T-helper 17 cell (primary cell): ENCODE measurements at places on chromosomes 7 and 10. TPM values are rescaled to one million over a fixed set of nuclear protein-coding genes. Genes with fewer than 3 reads are reported as not detected.

GRCh38 chr10:78952030-78952429, 116.7 kb upstream of the ZMIZ1 start:
- H3K27ac ChIP-seq: no peak overlapping the region
- peak overlapping the region; percentile 26 for H3K4me3 ChIP-seq
- no peak for DNase-seq
- peaks cover 2% of the 10 kb centered on the region for H3K4me1 ChIP-seq
- H3K36me3 ChIP-seq: no peaks in the 10 kb centered on the region

DNA sequence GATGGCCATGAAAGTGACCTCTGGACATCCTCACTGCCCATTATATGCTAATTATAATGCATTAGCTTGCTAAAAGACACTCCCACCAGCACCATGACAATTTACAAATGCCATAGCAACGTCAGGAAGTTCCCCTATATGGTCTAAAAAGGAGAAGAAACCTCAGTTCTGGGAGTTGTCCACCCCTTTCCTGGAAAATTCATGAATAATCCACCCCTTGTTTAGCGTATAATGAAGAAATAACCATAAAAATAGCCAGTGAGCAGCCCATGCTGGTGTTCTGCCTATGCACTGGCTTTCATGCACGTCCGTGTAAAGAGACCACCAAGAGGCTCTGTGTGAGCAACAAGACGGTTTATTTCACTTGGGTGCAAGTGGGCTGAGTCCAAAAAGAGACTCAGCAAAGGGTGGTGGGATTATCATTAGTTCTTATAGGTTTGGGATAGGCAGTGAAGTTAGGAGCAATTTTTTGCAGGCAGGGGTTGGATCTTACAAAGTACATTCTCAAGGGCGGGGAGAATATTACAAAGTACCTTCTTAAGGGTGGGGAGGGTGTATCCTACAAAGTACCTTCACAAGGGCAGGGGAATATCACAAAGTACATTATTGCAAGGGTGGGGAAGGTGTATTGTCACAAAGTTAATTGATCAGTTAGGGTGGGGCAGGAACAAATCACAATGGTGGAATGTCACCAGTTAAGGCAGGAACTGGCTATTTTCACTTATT, 45.6 kb downstream of the LBX1 start:
- H3K27ac ChIP-seq: no peak overlapping the region
- no peak for DNase-seq
- peaks cover 21% of the 10 kb centered on the region for H3K27me3 ChIP-seq

- no peaks in the 10 kb centered on the region for H3K27me3 ChIP-seq
- peak overlapping the region; percentile 99 for H3K27ac ChIP-seq
- DNase-seq: peak; percentile 51
- H3K36me3 ChIP-seq: no peaks in the 10 kb centered on the region
- peaks cover 31% of the 10 kb centered on the region for H3K4me1 ChIP-seq
Observed at GRCh38 chr10:17003151-17003550, 126.5 kb downstream of the CUBN start.

- no peak for DNase-seq
- H3K27me3 ChIP-seq: no peaks in the 10 kb centered on the region
- no peak overlapping the region for H3K4me3 ChIP-seq
- no peak overlapping the region for H3K27ac ChIP-seq
- H3K36me3 ChIP-seq: no peaks in the 10 kb centered on the region
Observed at GRCh38 chr7:75696263-75697037, 42.3 kb downstream of the HIP1 start.

DNA sequence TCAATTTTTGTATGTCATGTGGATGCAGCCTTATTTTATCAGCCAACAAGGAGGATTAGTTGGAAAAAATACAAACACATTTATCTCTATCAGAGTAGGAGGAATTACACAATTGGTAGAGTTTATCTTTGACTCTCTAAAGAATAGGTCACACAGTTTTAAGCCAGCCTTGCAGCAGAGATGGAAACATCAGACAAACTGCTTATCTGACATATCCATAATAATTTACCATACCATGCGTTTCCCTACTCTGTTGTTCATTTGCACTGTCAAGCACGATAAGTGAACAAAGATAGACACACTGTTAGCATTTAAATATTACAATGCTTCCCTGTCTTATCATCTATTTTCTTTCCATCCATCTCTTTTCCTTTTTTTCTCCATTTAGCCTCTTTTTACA, 283.7 kb upstream of the SMIM30 start:
- no peak overlapping the region for H3K4me3 ChIP-seq
- DNase-seq: no peak
- peaks cover 29% of the 10 kb centered on the region for H3K27me3 ChIP-seq
- H3K27ac ChIP-seq: no peak overlapping the region
- no peaks in the 10 kb centered on the region for H3K4me1 ChIP-seq

GRCh38 chr10:119750391-119751230, 24.8 kb downstream of the INPP5F start:
- H3K27me3 ChIP-seq: no peaks in the 10 kb centered on the region
- peak overlapping the region; percentile 66 for H3K27ac ChIP-seq
- peak overlapping the region; percentile 53 for H3K4me3 ChIP-seq
- peak; percentile 42 for DNase-seq
- H3K36me3 ChIP-seq: peaks cover 3% of the 10 kb centered on the region

- no peak overlapping the region for H3K27ac ChIP-seq
- no peaks in the 10 kb centered on the region for H3K4me1 ChIP-seq
- no peaks in the 10 kb centered on the region for H3K36me3 ChIP-seq
Observed at GRCh38 chr7:34160261-34160752, 255.0 kb downstream of the BMPER start.

GRCh38 chr7:134685250-134685649, 38.6 kb downstream of the BPGM start:
- DNase-seq: no peak
- peaks cover 6% of the 10 kb centered on the region for H3K4me1 ChIP-seq
- H3K27ac ChIP-seq: no peak overlapping the region
- peaks cover 2% of the 10 kb centered on the region for H3K36me3 ChIP-seq
- H3K27me3 ChIP-seq: peaks cover 11% of the 10 kb centered on the region

- peaks cover 6% of the 10 kb centered on the region for H3K4me1 ChIP-seq
- H3K27ac ChIP-seq: no peak overlapping the region
- peak; percentile 10 for DNase-seq
- H3K4me3 ChIP-seq: no peak overlapping the region
- H3K36me3 ChIP-seq: peaks cover 3% of the 10 kb centered on the region
Observed at GRCh38 chr7:71735961-71736556, 604.1 kb downstream of the GALNT17 start.

DNA sequence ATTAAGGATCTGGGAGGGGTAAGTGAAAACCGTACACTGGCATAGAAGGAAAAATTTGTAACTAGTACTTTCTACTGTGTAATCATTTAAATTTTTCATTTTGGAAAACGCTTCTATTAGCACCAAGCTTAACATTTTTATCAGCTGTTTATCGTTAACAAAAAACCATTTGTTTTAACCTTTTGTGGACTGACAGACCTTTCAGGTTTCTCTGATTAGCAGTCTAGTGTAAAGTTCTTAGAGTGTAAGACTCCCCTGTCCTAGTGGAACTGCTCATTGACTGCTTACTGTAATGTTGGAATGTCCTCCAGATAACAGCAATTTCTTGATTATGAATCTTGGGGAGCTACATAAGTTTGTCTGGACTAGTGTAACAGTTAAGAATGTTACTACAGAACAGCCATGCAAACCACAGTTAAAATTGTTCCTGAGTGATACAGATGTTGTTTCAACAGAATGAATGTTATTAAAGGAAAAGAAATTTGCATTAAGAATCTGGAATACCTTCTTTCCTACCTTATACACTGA, 2.0 kb downstream of the DBF4 start:
- peaks cover 42% of the 10 kb centered on the region for H3K4me1 ChIP-seq
- no peaks in the 10 kb centered on the region for H3K27me3 ChIP-seq
- DNase-seq: no peak
- H3K36me3 ChIP-seq: peaks cover 4% of the 10 kb centered on the region

GRCh38 chr10:132208462-132209050, 21.8 kb downstream of the DPYSL4 start:
- H3K4me3 ChIP-seq: no peak overlapping the region
- H3K27ac ChIP-seq: no peak overlapping the region
- DNase-seq: no peak
- no peaks in the 10 kb centered on the region for H3K4me1 ChIP-seq
- H3K36me3 ChIP-seq: no peaks in the 10 kb centered on the region

GRCh38 chr7:27064159-27064558, 31.6 kb downstream of the HOXA1 start:
- no peaks in the 10 kb centered on the region for H3K36me3 ChIP-seq
- peaks cover 44% of the 10 kb centered on the region for H3K27me3 ChIP-seq
- no peak for DNase-seq
- no peaks in the 10 kb centered on the region for H3K4me1 ChIP-seq

DNA sequence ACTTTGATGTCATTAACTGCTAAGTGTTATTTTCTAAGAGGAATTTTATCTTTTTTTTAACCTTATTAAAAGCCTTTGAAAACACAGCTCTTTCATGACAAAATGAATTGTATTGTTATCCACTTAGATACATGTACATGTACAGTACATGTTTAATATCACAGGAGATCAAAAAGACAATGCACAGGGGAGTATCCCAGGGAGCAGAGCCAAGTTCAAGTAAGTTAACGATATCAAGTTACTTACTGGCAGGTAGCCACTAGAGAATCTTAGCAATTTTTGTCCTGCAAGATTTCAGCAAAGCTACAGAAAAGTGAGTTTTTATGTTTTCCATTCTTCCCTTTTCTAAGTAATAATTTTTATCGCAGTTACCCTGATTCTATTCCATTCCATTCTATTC, 33.9 kb upstream of the ARL4A start:
- no peak overlapping the region for H3K4me3 ChIP-seq
- no peak for DNase-seq
- no peaks in the 10 kb centered on the region for H3K27me3 ChIP-seq
- no peaks in the 10 kb centered on the region for H3K4me1 ChIP-seq

DNA sequence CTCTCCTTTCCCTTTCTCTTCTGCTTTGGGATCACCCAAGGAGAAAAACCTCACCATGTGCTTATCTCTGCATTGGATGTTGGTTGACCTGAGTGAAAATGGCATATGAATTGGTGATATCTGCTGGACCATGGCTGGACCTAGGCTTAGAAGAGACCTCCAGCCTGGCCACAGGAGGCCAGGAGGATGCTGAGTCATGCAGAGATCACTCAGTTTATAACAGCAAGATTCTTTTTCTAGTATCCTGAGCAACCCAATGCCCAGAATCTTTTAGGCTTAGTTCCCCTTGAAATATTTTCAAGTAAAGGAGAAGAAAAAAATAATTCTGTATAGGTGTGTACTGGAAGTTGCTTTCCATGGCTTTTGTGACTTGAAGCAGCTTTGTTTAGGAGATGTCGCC, 236.3 kb downstream of the KLF6 start:
- no peak overlapping the region for H3K27ac ChIP-seq
- H3K36me3 ChIP-seq: no peaks in the 10 kb centered on the region

DNA sequence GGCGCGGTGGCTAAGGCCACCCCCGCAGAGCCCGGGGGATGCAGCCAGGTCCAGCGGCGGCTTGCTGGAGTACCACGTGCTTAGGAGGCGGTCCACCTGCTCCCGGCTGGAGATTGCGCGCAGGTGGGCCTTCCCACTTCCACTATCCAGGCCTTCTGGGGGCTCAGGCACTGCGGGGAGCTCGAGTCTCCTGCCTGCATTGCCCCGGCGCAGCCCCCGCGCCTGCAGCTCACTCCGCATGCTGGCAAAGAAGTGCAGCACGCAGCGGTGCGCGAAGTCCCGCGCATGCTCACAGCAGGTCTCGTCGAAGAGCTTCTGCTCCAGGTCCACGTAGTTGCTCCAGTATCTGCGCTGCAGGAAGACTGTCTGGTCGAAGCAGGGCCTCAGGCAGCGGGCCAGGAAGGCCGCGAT, 5.8 kb downstream of the CALHM3 start:
- no peak for DNase-seq
- no peak overlapping the region for H3K27ac ChIP-seq
- no peak overlapping the region for H3K4me3 ChIP-seq
- peaks cover 27% of the 10 kb centered on the region for H3K4me1 ChIP-seq
- no peaks in the 10 kb centered on the region for H3K27me3 ChIP-seq

GRCh38 chr7:156816943-156817572, 75.9 kb downstream of the LMBR1 start:
- no peaks in the 10 kb centered on the region for H3K27me3 ChIP-seq
- peaks cover 6% of the 10 kb centered on the region for H3K4me1 ChIP-seq
- H3K36me3 ChIP-seq: peaks cover 5% of the 10 kb centered on the region
- H3K27ac ChIP-seq: no peak overlapping the region

- H3K36me3 ChIP-seq: peaks cover 5% of the 10 kb centered on the region
- H3K4me1 ChIP-seq: peaks cover 26% of the 10 kb centered on the region
- H3K27ac ChIP-seq: no peak overlapping the region
- DNase-seq: no peak
- no peak overlapping the region for H3K4me3 ChIP-seq
- H3K27me3 ChIP-seq: no peaks in the 10 kb centered on the region
Observed at GRCh38 chr10:12603766-12604470, 254.6 kb downstream of the CAMK1D start.

GRCh38 chr7:17654940-17655339, 285.4 kb downstream of the SNX13 start:
- peaks cover 8% of the 10 kb centered on the region for H3K27me3 ChIP-seq
- H3K36me3 ChIP-seq: peaks cover 7% of the 10 kb centered on the region
- H3K4me1 ChIP-seq: peaks cover 5% of the 10 kb centered on the region
- no peak for DNase-seq
- H3K4me3 ChIP-seq: no peak overlapping the region
- no peak overlapping the region for H3K27ac ChIP-seq

- no peak overlapping the region for H3K4me3 ChIP-seq
- no peaks in the 10 kb centered on the region for H3K27me3 ChIP-seq
- no peak for DNase-seq
- peak overlapping the region; percentile 51 for H3K27ac ChIP-seq
Observed at GRCh38 chr10:12208460-12208859, 12.5 kb downstream of the CDC123 start.

DNA sequence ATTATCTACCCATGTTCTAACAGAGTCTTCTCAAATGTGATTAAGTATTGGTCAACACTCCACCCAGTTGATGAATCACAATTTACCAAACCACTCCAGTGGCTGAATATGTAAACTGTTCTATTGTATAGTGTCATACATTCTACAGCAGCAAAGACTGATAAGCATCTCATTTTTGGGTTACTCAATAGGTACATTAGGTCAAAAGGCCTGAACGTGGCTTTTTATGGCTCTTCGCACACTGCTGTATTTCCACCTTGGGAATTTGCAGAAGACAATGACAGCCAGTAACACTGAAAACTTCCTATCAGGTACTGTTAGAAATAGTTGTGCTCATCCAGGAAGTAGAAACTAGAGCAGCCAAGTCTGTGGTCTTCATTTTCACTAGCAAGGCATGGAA, 166.9 kb downstream of the GLI3 start:
- no peak overlapping the region for H3K27ac ChIP-seq
- DNase-seq: no peak
- peaks cover 12% of the 10 kb centered on the region for H3K27me3 ChIP-seq
- no peaks in the 10 kb centered on the region for H3K36me3 ChIP-seq
- H3K4me1 ChIP-seq: no peaks in the 10 kb centered on the region

Gene MMP21
- total RNA-seq: 0.29 TPM

Gene FKBP14
- 7.4 TPM for total RNA-seq

Gene PTPN20
- 0.34 TPM for total RNA-seq

Gene WEE2
- total RNA-seq: not detected

Gene AOAH
- 7.0 TPM for total RNA-seq

Gene MSMB
- total RNA-seq: not detected
